ENCODE measurements at places on chromosomes 7 and 10. TPM values are rescaled to one million over a fixed set of nuclear protein-coding genes. Genes with fewer than 3 reads are reported as not detected.
A peak's percentile ranks its signal among the peaks of the same experiment; 100 is the strongest.

GRCh38 chr7:47510192-47510591, 71.7 kb downstream of the TNS3 start:
- DNase-seq = no peak

DNA sequence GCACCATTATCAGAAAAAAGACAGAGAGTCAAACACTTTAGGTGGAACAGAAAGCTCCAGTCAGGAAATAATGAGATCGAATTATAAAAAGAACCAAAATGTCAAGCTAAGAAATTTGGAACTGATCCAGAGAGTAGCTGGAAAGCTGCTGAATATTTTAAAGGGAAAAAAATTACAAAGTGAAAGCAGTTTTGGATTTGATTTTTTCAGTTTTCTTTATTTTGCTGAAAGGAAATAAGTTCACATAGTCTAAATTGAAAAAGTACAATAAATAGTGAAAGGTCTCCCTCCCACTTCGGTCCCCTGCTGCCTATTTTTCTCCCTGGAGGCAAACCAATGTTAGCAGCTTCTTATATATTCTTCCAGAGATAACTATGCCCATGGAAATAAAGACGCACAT, 11.3 kb upstream of the TOMM7 start:
- no peak for DNase-seq

GRCh38 chr10:43067391-43068135, 9.3 kb upstream of the RET start:
- DNase-seq = no peak

DNA sequence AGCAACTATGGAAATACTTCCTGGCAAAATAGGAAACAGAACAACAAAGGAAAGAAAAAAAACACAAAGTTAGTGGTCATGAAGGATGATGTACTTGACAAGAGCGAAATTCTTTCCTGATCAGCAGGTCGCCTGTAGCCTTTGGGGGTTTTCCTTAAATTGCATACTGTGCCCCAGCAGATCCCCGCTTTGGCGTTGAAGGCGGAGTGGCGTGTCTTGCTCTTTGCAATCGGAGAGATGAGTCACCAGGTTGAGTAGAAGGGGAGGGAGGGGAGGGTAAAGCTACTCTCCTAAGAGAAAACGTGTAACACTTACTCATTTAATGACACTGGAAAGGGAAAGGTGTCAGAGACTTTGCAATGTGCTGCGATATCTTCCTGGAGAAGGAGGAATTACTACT, 587.2 kb downstream of the SORCS1 start:
- no peak for DNase-seq

The SLC26A5 gene
- not detected for total RNA-seq

- peak; percentile 9 for DNase-seq
Measured at GRCh38 chr10:78458983-78459638, 425.4 kb downstream of the RPS24 start.

- no peak for DNase-seq
Measured at GRCh38 chr7:35316549-35316948, 62.6 kb upstream of the TBX20 start.

The OR2A42 gene
- not detected for total RNA-seq

- DNase-seq = no peak
Measured at GRCh38 chr10:70070834-70071233, 18.2 kb downstream of the MACROH2A2 start.

- DNase-seq = no peak
Measured at GRCh38 chr10:74799721-74800221, 26.6 kb upstream of the KAT6B start.

The CNNM1 gene
- 0.74 TPM for total RNA-seq

The POLR2J gene
- 15.4 TPM for total RNA-seq

The PTPN20 gene
- total RNA-seq = 0.24 TPM

The IFIT1B gene
- total RNA-seq = not detected

The ITIH2 gene
- not detected for total RNA-seq

DNA sequence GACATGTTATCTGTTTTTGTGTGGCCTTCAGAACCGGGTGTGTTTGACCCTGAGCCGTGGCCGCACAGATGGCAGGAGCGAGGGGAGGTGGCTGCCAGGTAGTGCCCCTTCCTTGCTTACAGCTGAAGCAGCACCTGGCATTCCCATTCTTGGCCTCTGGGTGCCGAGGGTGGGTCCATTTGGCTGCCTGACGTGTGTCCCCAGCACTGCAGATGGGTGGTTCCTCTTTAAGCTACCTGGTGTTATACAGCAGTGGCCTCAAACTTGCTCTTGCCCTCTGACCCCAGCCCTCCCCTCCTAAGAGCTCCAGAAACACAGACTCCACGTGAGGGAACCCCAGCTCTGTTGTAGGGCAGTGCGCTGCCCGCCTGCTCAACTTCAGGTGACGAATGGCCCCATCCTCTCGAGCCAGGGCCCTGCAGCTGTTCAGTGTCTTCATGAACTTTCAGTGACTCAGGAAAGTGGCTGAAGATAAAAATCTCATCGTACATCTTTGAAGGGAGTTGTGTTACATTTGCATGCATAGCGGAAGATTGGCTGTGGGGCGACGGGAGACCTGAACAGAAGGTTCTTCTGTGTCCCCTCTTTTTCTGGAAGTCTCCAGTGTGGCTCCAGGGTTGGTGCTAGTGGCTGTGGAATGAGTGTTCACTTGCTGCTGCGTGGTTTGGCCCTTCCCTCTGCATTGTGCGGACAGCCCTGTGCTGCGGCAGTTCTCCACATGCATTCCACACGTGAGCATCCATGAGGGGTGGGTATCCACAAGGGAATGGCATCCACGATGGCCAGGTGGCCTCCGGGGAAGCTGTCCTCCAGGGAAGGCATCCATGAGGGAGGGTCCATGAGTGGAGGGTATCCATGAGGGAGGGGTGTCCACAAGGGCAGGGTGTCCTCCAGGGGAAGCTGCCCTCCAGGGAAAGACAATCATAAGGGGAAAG, 91.6 kb downstream of the INPP5A start:
- DNase-seq = no peak

DNA sequence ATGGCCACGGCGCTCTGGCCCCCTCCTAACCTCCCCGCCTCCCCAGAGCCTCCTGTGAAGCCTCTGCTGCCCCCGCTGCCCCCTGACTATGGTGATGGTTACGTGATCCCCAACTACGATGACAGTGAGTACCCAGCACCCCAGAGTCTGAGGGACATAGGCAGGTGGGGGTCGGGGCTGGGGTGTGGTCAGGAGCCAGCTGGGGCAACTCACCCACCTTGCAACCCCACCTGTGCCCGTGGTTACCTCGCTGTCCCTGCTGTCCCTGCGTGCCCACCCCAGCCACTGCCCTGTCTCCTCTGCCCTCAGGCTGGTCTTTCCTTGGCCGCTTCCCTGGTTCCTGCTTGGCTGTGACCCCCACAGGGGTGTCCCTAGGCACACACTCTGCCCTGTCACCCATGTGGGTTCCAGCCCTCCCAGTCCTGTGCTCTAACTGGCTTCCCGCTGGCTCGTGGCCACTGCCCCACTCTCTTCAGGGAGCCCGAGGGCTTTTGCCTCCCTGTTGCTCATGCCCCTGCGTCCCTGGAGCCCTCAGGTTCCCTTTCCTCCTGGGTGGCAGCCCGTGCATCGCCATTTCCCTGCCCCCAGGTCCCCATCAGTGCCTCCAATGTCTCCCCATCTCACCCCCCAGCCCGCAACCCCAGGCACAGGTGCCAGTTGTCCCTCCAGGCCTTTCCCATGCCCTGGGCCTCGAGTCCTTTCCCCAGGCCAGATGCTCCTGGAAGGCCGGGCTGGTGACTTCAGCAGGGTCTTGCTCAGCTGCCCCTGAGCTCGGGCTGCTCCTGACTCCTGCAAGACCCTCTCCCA, 4.0 kb downstream of the AEBP1 start:
- no peak for DNase-seq

GRCh38 chr10:75038335-75038734, 73.1 kb upstream of the SAMD8 start:
- DNase-seq = no peak

DNA sequence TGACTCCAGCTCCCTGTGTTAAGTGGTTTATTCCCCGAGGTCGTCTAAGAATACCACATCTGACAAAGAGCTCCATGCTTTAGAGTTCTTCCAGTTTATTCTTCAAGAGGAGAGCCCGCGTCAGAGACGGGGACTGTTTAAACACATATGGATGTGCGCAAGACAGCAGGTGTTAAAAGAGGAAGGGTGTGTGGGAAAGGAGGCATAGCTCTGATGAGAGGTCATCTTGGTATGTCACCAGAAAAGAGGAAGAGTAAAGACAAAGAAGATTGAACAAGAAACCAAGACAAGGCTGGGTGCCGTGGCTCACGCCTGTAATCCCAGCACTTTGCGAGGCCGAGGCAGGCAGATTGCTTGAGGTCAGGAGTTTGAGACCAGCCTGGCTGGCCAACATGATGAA, 258.7 kb downstream of the CCDC3 start:
- no peak for DNase-seq

GRCh38 chr7:34365611-34366010, 292.4 kb upstream of the NPSR1 start:
- DNase-seq = no peak

DNA sequence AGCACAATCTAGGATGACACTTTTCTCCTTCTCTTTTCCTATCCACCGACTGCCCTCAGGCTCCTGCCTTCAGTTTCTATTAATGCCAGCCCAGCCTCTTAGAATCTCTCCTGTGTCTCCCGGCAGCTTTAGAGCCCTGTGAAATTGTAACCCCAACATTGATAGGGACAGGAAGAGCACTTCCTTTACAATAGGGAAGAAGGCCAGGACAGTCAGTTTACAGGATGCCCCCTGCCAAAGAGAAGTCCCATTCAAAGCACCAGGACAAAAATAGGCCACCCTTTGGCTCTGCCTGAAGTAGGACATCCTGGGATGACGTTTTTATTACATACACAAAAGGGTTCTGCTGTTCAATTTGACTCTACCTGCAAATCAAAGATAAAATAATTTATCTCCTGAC, 64.7 kb upstream of the ANK3 start:
- no peak for DNase-seq

The SFRP5 gene
- 4.1 TPM for total RNA-seq
